Fibroblast of skin of right quadriceps (primary cell): ENCODE measurements at places on chromosomes 3 and 15.

DNA sequence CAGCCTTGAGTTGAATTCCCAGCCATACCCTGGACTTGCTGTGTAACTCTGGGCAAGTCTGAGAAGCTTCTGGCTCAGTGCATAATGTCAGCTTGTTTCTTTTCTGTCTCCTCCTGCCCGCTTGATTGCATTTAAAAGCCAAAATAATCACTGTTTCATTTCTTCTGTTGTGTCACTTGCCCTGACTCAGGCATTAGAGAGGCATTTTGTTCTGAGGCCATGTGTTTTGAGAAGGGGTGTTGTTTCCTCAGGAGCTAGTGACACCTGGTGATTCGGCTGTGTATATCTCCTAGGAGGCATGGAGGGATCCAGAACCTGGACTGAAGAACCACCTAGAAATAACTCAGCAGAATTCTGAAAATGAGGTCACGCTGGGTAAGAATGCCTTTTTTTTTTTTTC is 16.0 kb downstream of the WDR73 start:
- no peak for DNase-seq

DNA sequence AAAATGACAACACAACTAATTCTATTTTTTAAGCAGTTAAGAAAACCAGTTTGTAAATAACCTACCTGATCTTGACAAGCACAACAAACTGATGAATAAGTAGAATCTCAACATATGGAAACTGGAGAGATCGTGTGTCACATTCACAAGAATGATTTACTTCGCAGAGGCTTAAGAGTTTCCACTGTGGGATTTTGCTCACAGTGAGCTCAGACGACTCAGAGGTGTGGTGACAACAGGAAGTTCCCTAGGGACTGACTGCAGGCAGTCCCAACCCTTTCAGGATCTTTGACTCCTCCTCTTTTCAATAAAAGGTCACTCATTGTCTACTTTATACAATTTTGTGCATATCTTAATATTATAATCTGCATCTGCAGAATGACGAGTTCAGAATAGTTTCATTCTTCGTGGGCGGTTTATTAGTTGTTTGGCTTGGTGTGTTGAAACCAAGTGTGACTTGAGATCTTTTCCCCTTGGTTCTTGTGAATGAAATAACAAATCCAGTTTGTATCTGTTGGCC is at the start of gene LIPH:
TSS of gene LIPH (minus strand) at position 231 of the 520 bp plus-strand sequence. CDS start at position 114, 117 bp downstream.
- peak; percentile 22 for DNase-seq

GRCh38 chr15:100125401-100126191 is 216.2 kb downstream of the ADAMTS17 start:
- DNase-seq, result no peak

GRCh38 chr3:171251835-171252234 is 208.4 kb downstream of the TNIK start:
- DNase-seq, result peak; percentile 44

- DNase-seq, result no peak
These were observed 111.3 kb upstream of the BCL6 start for GRCh38 chr3:187856555-187856954.

- DNase-seq, result no peak
These were observed 203.3 kb upstream of the LPP start for GRCh38 chr3:187950671-187951070.

DNA sequence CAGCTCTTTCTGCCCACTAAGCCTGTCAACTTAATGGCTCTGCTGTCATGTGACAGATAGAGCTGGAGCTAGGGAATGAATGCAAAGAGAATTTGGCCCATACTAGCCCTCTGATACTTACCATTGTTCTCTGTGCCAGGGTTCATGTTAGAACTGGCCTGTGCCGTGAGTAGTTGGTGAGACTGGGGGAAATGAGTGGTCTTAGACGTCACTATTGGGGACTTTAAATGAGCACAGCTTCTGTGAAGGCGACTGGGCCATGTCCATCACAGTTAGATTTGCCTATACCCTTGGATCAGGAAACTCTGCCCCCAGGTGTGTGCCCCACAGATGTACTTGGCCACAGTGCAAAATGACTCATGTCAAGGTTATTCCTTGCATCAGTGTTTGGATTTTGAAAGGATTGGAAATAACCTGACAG is 124.9 kb downstream of the PTPRG start:
- DNase-seq, result no peak

GRCh38 chr15:100529556-100529955 is 806 bp upstream of the CERS3 start:
- no peak for DNase-seq

DNA sequence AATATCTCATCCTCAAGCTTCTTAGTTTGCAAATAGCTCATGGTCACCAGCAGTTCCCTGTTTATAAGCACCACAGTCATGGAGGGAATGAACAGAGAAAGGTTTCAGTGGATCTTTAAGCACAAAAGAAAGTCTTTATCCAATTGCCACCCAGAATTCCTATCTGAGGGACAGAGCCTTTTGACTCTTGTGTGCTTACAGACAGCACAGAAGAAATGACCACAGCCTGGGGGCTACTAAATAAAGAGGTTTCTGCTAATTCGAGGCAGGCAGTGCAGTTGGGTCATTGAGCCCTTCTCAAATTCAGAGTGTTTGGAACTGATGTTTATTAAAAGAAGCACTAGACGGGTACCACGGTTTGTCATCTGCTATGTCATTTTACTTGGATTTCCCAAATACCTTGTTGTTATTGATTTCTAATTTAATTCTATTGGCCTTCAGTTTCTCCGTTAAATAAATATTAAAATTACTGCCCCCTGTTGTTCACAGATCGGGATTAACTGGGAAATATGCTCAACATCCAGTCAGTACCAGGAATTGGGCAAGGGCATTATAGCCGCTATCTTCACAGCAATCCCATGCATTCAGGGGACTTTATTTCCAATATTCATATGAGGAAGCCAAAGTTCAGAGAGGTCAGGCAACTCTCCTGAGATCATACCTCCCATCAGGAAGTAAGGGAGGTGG is 3.6 kb downstream of the PRICKLE2 start:
- DNase-seq, result no peak

DNA sequence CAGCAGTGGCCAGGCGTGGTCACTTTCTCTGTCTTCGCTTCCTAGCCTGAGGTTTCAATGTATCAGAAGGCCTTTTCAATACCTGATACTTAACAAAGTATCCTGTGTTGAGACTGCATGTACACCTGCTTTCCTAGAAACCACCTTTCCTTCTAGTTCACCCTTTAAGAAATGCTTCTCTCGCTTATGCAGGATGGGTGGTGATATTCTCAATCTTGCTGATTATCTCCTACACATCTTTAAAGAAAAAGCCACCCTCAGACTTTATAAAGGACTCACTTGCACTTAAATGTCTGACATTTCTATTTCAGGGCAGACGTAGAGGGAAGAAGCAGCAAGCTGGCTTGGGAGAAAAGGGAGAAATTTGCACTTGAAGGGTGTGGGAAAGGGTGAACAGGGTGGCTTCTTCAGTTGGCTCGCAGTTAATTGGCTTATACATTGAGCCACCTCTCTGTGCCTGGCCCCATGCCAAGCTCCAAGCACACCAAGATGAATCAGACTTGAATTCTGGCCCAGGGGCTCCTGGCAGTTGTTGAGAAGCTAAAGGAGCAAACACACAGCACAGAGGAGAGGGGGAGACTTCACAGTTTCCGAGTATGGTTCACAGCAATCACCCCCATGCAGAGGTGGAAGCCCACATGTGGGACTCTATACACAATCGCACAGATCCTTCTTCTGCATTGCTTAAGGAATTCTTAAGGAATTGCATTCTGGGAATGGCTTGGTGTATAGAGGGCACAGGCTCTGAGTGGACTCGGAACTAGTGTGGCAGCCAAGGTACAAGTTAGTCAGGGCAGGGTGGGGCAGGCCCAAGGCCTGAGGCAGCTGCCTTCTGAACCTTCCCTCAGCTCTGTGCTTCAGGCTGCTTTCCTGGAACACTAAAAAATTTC is 1.3 kb downstream of the ARL6IP5 start:
- peak; percentile 95 for DNase-seq

- DNase-seq, result peak; percentile 32
These were observed 266.2 kb downstream of the NLGN1 start for GRCh38 chr3:173663696-173664111.

GRCh38 chr3:186640473-186640818 is 247 bp downstream of the FETUB start:
- DNase-seq, result no peak

GRCh38 chr3:79344876-79345871 is 422.6 kb downstream of the ROBO1 start:
- peak; percentile 6 for DNase-seq

GRCh38 chr15:26084771-26085170 is 221.6 kb upstream of the ATP10A start:
- DNase-seq, result peak; percentile 66

DNA sequence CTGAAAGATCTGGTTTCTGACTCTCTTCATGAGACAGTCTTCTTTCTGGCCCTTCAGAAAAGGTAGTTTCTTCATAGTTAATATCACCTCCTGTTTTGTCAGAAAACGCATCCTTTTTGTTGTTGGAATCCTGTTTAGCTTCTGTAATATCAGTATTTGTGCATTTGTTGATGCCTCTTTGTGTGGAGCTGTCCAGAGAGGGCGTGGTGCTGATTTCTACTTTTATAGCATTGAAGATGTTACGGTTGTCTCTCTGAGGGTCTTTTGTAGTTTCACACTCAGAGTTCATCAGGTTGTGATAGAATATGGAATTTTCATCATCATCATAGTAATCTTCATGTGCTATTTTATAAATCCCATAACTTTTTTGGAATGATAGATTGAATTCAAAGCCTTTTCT is 8.9 kb downstream of the GPR149 start:
- no peak for DNase-seq

DNA sequence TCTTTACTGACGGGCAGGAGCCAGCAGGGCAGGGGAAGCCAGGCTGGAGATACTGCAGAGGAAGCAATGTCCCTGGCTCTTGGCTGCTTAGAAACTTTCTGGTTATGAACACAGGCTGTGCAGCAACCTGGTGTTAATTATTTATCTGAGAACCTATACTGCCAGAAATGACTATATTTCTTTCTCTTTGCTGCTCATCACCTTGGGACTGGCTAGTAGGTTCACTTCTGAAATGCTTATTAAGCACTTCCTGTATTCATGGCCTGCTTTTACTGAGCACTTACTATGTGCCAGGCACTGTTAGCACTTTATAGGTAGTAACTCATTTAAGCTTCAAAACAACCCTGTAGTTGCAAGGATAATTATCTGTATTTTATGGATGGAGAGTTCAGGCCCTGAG is 57.6 kb downstream of the RAB11A start:
- DNase-seq, result no peak

GRCh38 chr15:47331829-47332393 is 385.4 kb upstream of the SEMA6D start:
- peak; percentile 67 for DNase-seq

GRCh38 chr3:55719508-55719907 is 232.4 kb upstream of the WNT5A start:
- peak; percentile 85 for DNase-seq

DNA sequence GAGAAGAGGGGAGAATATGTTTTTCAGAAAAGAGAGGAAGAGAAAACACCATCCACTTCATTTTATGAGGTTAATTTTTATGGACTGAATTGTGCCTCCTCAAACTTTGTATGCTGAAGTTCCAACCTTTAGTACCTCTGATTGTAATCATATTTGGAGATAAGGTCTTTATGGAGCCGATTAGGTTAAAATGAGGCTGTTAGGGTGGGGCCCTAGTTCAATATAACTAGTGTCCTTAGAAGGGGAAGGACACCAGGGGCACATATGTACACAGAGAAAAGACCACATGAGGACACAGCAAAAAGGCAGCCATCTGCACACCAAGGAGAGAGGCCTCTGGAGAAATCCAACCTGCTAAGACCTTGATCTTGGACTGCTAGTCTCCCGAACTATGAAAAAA is 38.9 kb upstream of the TCF12 start:
- no peak for DNase-seq

DNA sequence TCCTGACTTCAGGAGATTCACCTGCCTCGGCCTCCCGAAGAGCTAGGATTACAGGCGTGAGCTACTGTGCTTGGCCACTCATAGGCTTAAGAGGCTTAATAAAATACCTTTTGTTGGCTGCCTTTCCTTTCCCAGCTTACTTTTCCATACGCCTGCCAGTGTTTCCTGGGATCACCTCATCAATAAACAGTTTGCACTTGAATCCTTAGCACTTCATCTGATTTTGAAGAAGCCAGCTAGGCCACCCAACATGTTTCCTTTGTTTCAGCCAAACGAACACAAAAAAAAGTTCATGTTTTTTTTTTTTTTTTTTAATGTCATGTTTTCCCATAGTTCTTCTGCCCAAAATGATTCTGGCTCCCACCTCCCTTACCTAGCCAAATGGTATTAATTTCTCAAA is 92.3 kb downstream of the RAP2B start:
- DNase-seq, result no peak

GRCh38 chr3:33773637-33774036 is 24.8 kb upstream of the PDCD6IP start:
- DNase-seq, result no peak

GRCh38 chr3:163626753-163627152 is 1451.5 kb downstream of the SI start:
- DNase-seq, result no peak

GRCh38 chr15:45203182-45203581 is 15.4 kb upstream of the SHF start:
- DNase-seq, result no peak

DNA sequence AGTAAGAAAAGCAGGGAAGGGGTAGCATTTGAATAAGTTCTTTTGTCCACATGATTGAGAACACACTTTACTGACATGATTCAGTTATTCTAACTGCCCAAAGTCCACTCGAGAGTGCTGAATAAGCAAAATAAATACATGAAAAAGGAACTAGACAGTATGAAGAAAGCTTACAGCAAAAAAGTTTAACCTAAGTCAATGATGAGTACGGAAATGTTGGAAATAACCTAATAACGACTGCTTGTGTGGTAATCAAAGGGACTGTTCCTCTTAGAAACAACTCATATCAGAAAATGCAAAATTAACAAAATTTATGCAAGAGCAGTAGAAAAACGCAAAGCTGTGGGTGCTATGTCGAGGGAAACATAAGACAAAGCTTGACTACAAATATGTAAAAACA is 36.6 kb downstream of the DMXL2 start:
- no peak for DNase-seq
